ENCODE measurements at places on chromosomes 7 and 10.

- no peak for DNase-seq
Measured at GRCh38 chr10:12539350-12540164, 190.2 kb downstream of the CAMK1D start.

GRCh38 chr10:47249881-47250280 is 50.1 kb upstream of the GDF10 start:
- DNase-seq, result no peak

- no peak for DNase-seq
Measured at GRCh38 chr10:70960783-70961570, 72.6 kb upstream of the PCBD1 start.

GRCh38 chr7:29019896-29020295 is 61.8 kb upstream of the TRIL start:
- DNase-seq, result no peak

GRCh38 chr10:14873090-14873760 is 5.4 kb upstream of the SUV39H2 start:
- DNase-seq, result no peak

DNA sequence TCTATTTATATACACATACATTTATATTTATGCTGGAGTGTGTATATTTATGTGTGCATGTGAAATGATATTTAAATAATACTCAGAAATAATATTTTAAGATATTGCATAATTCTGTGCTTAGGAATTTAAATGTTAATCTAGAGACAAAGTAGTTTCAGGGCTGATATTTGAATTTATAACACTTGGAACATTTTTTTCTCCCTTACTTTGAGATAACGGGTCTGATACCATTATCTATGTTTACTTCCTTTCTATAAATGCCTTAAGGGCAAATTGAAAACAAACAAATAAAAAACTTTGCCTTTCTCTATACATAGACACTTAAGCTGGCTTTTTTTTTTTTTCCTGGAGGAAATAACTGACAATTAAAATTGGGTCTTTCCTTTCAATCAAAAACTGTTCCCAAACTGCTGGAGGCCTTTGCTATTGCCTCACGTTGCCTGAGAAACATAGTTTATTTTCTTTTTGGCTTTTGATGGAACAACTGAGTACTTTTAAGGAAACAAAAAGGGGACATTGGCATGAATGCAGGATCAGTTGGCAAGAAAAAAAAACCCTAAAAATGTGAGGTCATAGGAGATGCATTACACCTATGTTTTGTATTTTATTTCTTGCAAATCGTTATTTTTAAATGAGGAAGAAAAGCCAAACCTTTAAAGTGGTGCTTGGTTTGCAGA is 98.7 kb downstream of the ITGA8 start:
- DNase-seq, result no peak

- DNase-seq, result no peak
Measured at GRCh38 chr7:17030559-17030958, 148.8 kb upstream of the AGR3 start.

DNA sequence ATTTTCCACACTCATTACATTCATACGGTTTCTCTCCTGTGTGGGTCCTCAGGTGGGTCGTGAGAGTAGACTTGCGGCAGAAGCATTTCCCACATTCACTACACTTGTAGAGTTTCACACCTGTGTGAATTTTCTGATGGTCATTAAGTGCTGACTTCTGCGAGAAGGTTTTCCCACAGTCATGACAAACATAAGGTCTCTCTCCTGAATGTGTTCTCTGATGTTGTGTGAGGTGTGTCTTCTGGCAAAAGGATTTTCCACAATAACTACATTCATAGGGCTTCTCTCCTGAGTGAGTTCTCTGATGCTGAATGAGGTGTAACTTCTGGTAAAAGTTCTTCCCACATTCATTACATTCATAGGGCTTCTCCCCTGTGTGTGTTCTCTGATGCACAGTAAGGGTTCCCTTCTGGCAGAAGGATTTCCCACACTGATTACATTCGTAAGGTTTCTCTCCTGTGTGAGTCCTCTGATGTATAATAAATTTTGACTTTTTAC is 15.1 kb downstream of the ZNF12 start:
- no peak for DNase-seq

DNA sequence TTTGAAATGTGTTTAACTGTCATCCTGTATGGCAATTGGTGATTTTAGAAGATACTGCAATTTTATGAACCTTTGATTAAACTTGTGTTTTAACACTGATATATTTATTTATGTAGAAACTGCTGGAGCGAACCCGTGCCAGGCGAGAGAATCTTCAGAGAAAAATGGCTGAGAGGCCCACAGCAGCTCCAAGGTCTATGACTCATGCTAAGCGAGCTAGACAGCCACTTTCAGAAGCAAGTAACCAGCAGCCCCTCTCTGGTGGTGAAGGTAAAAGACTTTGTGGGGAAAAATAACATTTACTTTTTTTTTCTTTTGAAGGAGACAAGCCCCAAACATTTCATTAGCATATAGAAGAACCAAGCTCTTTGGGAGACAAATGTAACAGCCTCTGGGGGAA is 6.5 kb downstream of the ANLN start:
- DNase-seq, result no peak

- no peak for DNase-seq
Measured at GRCh38 chr10:72370201-72370722, 15.5 kb upstream of the DNAJB12 start.

DNA sequence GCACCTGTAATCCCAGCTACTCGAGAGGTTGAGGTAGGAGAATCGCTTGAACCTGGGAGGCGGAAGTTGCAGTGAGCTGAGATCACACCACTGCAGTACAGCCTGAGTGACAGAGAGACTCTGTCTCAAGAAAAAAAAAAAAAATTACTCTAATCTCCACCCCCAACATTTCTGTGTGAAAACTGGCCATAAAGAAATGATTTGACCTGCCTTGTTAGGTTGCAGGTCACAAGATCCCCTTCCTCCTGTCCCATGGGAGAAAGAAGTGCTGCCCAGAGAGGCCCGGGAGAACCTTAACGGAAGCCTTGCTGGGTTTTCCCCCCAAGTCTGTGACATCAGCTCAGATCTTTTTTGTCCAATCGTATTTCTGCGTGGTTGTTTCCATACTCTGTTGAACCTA is 8.7 kb upstream of the CALHM1 start:
- DNase-seq, result no peak

DNA sequence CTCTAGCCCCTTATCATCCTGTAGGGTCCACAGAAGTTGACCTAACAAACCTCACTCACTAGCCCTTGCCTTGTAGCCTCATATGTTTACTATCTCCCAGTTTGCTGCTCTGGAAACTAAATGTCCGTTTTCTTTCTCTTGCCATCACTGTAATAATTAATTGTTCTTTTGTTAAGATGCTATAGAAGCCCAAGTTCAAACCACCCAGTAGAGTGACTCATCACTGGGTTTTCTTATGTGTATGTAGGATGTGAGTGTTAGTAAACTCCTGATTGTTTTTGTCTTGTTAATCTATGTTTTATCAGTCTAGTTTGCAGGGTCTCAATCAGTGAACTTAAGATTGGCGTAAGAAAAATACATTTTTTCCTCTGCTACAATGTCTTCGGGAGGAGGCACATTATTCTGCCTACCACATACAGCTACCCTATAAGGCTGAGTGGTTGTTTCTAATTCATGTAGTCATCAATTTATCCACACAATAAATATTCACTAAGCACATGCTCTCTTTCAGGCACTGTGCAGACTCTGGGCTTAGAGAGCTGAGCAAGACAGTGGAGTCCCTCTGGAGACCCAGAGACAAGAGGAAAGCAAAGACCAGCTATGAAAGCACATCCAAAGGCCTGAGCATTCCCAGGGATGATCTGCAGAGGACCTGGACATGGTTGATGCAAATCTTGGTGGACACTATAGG is 474.1 kb upstream of the AKR1E2 start:
- no peak for DNase-seq

GRCh38 chr10:71396084-71396710 is 523 bp upstream of the CDH23 start:
- no peak for DNase-seq

DNA sequence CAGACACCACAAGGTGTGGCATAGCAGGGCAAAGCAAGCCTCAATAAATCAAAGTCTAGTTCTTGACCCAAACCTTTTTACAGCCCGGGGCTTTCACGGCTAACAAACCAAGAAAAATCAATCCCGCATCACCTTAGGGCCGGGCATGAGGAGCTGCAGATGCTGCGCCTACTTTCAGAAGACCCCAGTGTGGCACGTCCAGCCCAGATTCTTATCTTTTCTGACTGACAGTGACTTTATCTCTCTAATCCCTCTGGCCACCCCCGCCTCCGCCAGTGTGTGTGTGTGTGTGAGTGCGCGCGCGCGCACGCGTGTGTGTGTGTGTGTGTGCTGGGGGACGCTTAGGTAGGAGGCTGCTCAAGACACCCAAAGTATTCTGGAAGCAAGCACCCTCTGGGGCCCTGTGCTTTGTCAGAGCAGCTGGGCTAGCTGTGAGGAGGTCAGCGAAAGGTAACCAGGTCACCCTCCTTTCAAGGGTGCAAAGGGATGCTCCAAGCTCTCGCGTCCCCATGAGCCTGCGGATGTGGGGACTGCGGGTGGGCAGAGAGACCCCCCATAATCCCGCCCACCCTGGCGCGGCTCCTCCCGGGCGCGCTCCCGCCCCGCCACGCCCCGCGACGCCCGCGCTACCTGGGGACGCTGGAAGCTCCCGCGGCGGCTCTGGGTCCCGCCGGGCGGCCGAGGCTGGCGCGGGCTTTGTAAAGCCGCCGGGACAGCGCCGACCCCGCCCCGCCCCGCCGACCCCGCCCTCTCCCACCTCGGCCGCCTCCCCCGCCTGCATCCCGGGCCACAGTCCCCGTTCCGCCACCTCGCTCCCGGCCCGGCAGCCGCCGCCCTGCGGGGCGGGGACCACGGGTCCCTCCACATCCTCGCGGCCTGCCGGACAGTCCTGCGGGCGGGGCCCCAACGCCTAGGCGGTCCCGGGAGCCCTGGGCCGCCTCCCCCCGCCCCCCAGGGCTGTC is 57.1 kb upstream of the RHOBTB1 start:
- no peak for DNase-seq

DNA sequence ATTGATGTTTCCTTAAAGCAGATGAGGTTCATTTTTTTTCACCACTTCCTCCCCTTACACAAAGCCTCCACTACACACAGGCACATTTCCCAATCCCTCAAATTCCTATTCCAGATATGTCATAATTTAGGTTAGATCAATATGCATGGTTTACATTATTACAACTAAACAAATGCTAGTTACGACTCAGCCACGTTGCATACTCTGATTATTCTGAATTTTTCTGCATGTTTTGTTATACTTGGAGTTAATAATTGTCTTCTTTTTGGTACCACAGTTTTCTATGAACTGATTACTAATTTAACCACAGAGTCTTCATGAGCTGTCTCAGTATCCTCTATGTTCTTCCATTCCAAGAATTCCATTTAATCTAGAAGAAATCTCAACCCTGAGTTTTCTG is 4.4 kb upstream of the BICC1 start:
- no peak for DNase-seq

GRCh38 chr7:98511175-98511574 is 105.9 kb upstream of the NPTX2 start:
- no peak for DNase-seq

DNA sequence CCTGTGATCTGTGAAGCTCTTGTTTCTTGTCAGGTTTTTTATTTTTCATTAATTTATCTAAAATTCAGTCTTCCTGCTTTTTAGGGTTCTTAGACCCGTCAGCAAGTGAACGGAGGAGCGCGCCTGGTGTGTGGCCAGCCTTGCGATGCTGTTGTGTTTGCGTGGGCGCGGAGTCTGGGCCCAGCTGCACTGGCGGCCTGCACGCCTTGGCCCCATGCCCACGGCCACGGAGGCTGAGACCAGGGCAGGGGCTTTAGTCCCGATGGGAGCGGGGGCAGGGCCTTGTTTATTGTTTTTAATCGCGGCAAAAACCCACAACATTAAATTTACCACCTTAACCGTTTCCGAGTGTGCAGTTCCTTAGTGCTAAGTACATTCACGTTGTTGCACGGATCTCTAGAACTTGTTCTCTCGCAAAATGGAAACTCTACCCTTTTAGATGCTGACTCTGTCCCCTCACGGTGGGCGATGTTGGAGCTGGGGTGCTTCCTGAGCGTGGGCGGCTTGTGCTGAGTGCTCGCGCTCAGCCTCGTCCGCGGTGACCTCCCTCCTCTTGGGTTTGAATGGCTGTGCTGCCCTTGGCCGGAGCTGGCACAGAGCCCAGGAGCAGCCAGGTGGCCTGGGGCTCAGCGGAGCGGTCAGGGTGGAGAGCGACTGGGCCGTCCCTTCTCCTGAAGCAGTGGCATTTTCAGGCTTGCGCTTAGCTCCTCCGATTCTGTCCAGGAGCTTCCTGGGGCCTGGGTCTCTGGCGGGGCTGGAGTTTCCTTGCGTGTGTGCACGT is 69.1 kb downstream of the INPP5A start:
- no peak for DNase-seq

GRCh38 chr7:25454562-25455041 is 226.3 kb upstream of the NPVF start:
- DNase-seq, result no peak

Measured in stimulated activated CD4-positive, alpha-beta T cell treated with anti-CD3 and anti-CD28 coated beads, TNF-alpha, amount 100 ng/mL, for 24 hours (primary cell).